ENCODE measurements at places on chromosomes 7 and 10.

GRCh38 chr7:124856299-124856888 lies 73.2 kb downstream of the POT1 start:
- peak; percentile 57 for DNase-seq

GRCh38 chr7:30971840-30972563 lies 8.2 kb downstream of the GHRHR start:
- no peak for DNase-seq

GRCh38 chr10:94193466-94193924 lies 169.2 kb downstream of the NOC3L start:
- DNase-seq: peak; percentile 40

- peak; percentile 52 for DNase-seq
Measured at GRCh38 chr7:128666200-128666599, 5.9 kb upstream of the GARIN1A start.

DNA sequence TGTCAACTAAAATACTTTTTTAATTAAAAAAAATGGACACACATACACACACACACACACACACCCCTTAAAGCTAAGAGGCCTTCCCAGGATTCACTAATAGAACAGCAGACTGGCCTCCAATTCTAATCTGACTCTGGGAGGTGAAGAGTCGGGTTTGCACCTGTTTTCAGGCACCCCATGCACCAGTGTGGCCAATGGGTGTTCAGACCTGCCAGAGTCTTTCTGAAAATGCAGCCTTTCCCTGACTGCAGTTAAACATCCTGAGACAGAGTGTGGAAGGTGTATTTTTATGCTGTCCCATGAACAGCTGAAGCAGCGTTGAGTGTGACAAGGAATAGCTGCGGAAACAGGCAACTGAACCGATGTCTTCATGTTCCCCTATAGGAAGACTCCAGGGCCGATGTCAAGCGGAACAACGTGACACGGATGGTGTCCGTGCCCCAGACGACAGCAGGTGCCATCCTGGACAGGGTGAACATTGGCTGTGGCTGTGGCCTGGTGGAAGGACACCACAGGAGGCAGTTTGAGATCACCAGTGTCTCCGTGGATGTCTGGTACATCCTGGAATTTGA lies 74.6 kb upstream of the LYZL2 start:
- DNase-seq: no peak

DNA sequence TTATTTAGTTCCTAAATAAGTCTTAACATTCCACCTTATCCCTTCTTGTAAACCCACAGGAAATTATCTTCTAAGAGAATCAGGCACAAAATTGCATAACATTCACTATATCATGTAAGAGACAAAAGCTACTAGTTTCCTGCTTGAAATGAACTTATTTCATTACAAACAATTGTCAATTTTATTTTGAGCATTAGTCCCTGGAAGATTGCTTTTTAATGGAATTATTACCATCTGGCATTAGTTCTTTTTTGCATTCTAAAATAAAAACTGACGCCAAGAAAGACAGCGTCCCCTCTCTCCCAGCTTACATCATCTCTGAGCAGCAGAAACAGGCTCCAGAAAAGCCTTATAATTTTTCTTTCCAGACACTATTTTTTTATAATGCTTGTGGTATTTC lies 121.8 kb downstream of the NOC3L start:
- no peak for DNase-seq

DNA sequence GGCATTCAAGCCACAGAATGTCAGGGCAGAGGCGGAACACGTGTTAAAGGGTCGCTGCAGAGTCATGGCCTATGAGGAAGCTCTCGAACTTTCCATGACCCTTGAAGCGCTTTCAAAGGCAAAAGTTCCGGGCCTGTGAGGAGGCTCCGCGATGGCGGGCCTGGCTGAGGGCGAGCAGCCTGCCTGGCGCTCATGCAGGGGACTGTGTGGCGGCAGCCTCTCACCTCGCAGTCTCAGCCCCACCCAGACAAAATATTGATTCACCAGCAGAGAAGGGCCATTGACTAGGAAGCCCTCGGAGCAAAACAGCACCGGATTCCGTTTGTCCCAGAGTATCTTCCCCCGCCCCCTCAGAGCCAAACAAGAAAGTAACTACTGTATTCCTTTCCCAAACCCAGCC lies 12.8 kb upstream of the CNNM1 start:
- DNase-seq: no peak

DNA sequence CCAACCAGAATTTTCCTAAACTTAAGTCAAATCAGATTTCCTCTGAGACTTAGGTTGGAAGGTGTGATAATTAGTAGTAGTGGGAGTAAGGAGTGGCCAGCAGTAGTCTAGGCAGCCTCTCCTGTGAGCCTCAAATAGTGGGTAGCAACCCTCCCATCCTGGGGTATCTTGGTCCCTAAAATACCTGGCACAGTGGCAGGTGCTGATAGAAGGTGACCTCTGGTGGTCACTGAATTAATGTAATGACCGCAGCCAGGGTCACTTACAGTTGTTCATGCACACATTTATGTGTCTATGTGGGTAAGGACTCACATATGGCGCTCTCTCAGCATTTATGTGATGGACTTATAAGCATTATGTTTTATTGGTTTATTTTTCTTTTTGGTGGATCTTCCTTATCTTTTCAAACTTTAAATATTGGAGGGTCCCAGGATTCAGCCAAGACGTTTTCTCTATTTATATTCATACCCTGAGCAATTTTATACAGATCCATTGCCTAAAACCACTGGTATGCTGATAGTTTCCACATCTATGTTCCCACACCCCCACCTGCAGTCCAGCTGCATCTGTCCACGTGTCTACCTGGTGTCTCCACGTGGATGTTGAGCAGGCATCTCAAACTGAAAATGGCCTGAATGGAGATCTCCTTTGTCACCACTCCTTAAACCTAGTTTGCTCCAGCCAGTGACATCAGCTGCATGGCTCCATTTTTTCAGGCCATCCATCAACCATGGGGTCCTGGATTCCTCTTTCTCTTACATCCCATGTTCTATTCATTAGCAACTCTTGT lies 18.3 kb downstream of the BMPER start:
- no peak for DNase-seq

DNA sequence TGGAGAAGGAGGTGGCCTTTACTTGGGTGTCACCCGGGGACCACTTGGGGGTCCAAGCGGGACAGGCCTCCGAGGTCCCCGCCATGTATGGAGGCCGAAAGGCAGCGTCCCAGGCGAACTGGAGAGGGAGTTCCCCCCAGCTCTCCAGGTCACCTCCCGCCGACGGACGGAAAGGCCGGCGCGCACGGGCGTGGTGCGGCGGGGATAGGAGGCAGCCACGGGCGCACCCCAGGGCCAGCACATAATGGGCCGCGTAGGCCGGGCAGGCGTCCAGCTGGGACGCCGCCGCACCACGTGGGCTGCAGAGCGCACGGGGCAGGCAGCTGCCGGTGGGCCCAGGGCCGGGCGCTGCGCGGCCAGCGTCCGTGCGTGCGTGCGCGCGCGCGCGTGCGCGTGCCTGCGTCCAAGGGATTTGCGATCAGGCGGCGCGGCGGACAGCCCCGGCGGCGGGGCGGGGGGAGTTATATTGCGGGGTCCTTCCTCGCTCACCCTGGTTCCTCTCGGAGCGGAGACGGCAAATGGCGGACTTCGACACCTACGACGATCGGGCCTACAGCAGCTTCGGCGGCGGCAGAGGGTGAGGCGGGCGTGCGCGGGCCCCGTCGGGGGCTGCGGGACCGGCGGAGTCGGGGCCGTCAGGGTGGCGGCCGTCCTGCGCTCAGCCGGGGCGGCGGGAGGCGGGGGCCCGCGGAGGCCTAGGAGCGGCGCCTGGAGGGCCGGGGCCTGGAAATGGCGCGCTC lies at the start of gene EIF4H:
Gene EIF4H, plus strand, starts transcription at position 491 of the 740 bp plus-strand sequence. Its CDS starts 28 bp downstream, at position 519.
- peak; percentile 93 for DNase-seq

DNA sequence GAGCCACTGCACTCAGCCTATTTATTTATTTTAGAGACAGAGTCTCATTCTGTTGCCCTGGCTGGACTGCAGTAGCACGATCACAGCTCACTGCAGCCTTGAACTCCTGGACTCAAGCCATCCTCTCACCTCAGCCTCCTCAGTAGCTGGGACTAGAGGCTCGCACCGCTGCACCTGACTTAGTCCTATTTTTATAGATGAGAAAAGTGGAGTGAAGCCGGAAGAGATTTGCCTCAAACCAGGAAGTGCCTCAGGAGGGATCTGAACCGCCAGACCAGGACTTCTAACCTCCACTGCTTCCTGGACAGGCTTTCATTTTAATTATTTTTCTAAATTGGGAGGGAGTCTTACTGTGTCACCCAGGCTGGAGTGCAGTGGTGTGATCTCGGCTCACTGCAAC lies 17.5 kb upstream of the CLIP2 start:
- no peak for DNase-seq

DNA sequence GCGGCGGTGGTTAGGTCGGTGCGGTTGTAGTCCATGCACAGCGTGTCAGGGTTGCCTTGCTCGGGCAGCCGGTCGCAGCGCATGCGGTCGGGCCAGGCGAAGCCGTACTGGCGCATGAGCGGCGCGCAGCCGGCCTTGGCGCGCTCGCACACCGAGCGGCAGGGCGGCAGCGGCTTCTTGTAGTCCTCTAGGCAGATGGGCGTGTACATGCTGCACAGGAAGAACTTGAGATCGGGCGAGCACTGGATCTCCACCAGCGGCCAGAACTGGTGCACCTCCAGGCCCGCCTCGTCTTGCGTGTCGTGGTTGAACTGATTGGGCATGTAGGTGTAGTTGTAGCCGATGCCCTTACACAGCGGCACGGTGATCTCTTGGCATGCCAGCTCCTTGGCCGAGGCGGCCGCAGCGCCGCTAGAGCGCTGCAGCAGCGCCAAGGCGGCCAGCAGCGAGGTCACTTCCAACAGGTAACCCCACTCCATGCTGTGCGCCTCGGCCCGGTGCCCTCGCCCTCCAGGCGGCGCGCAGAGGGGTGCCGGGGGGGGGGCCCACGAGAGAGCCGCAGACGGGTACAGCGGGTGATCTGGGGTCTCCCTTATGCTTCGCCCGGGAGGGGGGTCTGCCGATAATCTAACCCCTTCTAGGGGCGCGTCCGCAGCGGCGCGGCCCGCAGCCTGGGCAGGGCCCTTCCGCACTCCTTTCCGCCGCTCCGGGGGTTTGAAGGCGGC lies 983 bp downstream of the FZD8 start:
- DNase-seq: peak; percentile 87

DNA sequence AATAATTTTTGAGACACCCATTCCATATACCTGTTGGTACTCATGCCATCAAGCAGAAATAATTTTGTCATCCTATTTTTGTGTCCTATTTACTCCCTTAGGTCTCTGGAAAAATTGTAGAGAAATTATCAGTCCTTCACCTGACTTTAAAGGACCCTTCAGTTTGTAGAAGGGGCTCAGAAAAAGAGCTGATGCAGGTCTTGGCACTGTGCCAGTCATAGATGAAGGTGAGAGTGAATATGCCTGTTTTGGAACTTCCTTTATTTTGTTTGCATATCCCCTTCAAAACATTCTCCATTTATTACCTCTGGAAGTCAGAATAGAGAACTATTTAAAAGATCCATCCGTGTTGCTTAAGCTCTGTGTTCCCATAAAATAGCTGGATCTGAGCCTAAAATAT lies 321.0 kb upstream of the TPK1 start:
- DNase-seq: no peak

DNA sequence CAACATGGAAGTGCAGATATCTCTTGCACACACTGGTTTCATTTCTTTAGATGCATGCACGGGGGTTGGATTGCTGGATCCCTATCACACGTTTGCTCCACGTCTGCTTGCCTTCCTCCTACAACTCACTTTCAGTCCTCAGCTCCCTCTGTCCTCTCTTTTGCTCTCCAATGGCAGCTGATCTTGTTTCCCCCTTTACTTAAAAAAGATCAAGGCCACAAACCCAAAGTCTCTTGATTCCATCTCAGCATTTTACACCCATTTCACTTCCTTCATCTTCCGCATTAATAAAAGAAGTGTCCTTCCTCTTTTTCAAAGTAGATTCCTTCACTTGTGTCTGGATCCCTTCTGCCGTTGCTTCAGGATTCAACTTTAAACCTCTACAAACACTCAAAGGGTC lies 245.2 kb downstream of the DOCK4 start:
- DNase-seq: no peak

- DNase-seq: peak; percentile 24
Measured at GRCh38 chr7:7967886-7968543, 581 bp upstream of the GLCCI1 start.

GRCh38 chr10:59881640-59882039 lies 24.7 kb downstream of the CCDC6 start:
- DNase-seq: no peak

Measured in ELR (cell line).